Nephron progenitor cell (in vitro differentiated cells): ENCODE measurements at places on chromosomes 13 and 19.

DNA sequence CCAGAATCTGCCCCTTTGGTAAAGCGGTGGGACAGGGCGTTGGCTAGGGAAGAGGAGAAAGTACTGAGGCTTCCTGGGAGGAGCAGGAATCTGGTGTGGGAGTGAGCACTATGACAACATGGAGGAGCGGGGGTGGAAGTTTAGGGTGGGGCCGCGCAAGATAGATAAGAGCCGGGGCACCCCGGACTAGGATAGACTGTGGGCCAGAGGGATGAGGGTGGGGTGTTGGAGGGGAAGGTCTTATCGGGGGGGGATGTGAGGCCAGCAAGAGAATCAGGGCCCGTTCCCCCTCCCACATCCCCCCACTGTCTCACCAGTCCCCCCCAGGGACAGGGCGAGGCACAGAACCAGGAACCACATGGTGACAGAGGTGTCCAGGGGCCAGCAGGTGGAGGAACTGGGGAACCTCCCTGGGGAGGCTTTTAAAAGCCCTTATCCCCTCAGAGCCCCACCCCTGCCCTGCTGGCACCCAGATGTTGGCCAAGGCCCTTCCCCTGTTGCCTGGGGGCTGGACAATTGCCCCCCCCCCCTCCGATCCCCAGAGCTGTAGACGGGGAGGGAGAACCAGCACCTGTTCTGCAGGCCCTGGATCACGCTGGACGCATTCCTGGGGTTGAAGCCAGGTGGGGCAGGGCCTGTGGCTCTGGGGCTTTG lies at the start of gene KLK1:
TSS of gene KLK1 (minus strand) at position 399 of the 654 bp plus-strand sequence. CDS start at position 360, 39 bp downstream.
- H3K27me3 ChIP-seq: peaks cover 85% of the 10 kb centered on the region
- DNase-seq: no peak
- H3K36me3 ChIP-seq: no peaks in the 10 kb centered on the region
- no peak within 1 kb of the TSS for H3K27ac ChIP-seq
- no peak within 1 kb of the TSS for H3K4me3 ChIP-seq
- H3K4me1 ChIP-seq: peaks cover 25% of the 10 kb centered on the region

DNA sequence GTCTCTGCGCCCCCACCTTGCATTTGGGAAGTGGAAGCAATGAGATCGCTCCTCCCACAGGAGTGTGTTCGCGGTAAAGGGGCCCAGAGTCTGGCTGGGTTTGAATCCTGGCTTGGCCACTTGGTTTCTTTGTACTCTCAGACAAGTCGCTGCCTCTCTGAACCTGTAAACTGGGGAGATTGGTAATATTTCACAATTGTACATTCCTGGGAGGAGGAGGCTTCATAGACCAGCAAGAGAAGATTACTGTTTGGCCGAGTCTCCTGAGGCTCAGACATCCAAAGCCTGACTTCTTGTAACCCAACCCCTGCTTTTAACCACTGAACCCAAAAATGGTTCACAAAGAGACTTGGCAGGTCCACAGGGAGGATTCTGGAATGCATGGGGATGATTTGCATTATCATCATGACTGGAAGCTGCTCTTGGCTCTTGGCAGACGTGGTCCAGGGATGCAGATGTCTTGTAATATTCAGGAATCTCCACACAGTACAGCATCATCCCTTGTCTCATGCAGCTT lies 13.6 kb upstream of the STRN4 start:
- no peak for DNase-seq
- no peak overlapping the region for H3K4me3 ChIP-seq
- H3K4me1 ChIP-seq: peaks cover 9% of the 10 kb centered on the region
- peaks cover 14% of the 10 kb centered on the region for H3K36me3 ChIP-seq
- no peak overlapping the region for H3K27ac ChIP-seq
- H3K27me3 ChIP-seq: no peaks in the 10 kb centered on the region

DNA sequence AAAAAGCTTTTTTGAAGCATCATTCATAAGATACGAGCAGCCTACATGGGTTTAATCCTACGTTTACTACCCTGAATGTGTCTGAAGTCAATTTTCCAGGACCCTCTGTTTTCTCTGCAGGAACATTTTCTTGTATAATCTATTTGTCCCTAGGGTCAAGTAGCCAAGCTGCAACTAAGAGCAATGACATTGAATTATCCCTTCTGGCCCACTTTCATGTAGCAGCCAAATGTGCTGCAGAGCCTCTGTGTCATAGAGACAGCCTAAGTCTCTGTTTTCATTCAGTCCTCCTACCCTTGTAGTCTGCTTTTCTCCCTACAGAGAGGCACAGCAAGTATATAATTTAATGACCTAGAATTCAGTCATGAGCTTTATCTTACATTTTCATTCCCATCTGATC lies 82.1 kb downstream of the ZAR1L start:
- H3K27ac ChIP-seq: peak overlapping the region; percentile 72
- H3K4me3 ChIP-seq: no peak overlapping the region
- H3K36me3 ChIP-seq: no peaks in the 10 kb centered on the region
- no peak for DNase-seq
- peaks cover 19% of the 10 kb centered on the region for H3K4me1 ChIP-seq

DNA sequence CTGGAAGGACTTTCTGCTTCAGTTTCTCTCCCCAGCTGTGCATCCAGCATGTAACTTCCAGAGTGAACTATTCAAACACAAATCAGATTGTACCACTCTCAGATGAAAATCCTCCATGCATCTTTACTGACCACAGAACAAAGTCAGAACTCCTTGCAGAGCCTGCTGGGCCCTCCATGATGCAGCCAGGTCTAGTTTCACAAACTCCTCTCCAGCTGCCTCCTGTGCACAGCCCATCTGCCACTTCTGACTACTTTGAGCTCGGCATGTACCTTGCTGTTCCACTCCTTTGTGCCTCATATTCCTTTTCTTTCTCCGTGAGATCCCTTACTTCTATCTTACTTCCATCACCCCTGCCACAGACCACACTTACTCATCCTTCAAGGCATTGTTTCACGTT lies 31.4 kb downstream of the NALCN start:
- no peak overlapping the region for H3K27ac ChIP-seq
- DNase-seq: no peak
- peaks cover under 1% of the 10 kb centered on the region for H3K4me1 ChIP-seq
- no peak overlapping the region for H3K4me3 ChIP-seq
- no peaks in the 10 kb centered on the region for H3K36me3 ChIP-seq

- H3K27me3 ChIP-seq: peaks cover 4% of the 10 kb centered on the region
- H3K27ac ChIP-seq: no peak overlapping the region
- H3K4me3 ChIP-seq: no peak overlapping the region
- no peak for DNase-seq
- H3K36me3 ChIP-seq: no peaks in the 10 kb centered on the region
These were observed 72.2 kb downstream of the SERTM1 start for GRCh38 chr13:36746051-36746450.
